Islet precursor cell (in vitro differentiated cells): ENCODE measurements at places on chromosomes 3 and 15.
A peak's percentile ranks its signal among the peaks of the same experiment; 100 is the strongest.

DNA sequence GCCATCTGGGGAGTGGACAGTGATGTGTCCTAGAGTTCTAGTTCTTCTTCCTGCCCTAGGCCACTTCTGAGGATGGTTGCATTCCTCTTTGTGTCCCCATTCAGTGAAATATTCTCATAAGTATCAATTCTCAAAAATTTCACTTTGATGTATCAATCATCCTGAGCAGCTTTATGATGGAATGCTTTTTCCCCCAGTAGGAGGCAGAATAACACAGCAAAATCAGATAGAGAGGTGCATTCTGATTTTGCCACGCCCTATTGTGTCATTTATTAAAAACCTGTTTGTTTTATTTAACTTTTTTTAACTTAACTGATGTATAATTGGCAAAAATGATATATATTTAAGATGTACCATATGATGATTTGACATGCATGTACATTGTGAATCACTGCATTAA is 656.0 kb upstream of the GRM7 start:
- DNase-seq: no peak

DNA sequence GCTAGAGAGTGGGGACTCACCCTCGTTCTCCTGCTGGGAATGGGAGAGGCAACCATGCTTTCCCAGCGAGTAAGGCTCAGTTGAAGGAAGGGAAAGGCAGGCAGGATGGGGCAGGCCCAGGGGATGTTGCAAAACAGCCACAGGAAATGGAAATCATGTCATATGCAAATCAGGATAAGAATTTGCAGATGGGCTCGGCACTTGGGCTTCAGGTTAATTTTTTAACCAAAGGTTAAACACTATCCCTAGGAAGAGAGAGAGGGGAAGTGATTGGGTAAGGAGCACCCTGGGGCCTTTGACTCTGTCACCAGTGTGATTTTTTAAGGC is 14.6 kb upstream of the PLA2G4E start:
- no peak for DNase-seq

GRCh38 chr3:452221-452620 is 255.7 kb downstream of the CHL1 start:
- DNase-seq: no peak

GRCh38 chr15:70597056-70597603 is 166.2 kb downstream of the UACA start:
- DNase-seq: peak; percentile 60

GRCh38 chr15:88745696-88746095 is 57.5 kb upstream of the ACAN start:
- no peak for DNase-seq

GRCh38 chr3:10251006-10251405 is 2.7 kb downstream of the TATDN2 start:
- no peak for DNase-seq

GRCh38 chr3:160247766-160248165 is 22.5 kb downstream of the C3orf80 start:
- no peak for DNase-seq

GRCh38 chr15:98548139-98548971 is 100.0 kb upstream of the IGF1R start:
- peak; percentile 82 for DNase-seq

- DNase-seq: no peak
Measured at GRCh38 chr3:10493202-10493589, 12.2 kb downstream of the ATP2B2 start.

DNA sequence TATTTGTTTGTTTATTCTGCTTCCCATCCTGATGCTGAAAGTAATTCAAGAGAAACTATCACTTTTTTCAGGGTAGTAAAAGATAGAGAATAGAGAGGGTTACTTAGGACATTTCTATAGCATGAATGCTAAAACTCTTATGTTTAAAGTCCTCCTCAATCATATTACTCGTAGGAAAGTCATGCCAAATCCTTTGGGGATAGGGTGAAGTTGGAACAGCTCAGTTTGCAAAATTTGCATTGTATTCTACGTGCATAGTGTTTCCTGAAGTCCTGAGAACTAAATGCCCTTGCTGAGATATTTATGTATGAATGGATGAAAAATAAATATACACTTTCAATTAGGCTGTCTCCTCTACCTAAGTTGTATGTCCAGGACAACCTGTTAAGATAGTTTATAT is 14.6 kb downstream of the PLSCR5 start:
- DNase-seq: no peak

- no peak for DNase-seq
Measured at GRCh38 chr15:48781017-48781416, 29.9 kb downstream of the CEP152 start.

- DNase-seq: no peak
Measured at GRCh38 chr15:73075160-73075859, 23.0 kb downstream of the NEO1 start.
